ENCODE measurements at places on chromosomes 7 and 10.

DNA sequence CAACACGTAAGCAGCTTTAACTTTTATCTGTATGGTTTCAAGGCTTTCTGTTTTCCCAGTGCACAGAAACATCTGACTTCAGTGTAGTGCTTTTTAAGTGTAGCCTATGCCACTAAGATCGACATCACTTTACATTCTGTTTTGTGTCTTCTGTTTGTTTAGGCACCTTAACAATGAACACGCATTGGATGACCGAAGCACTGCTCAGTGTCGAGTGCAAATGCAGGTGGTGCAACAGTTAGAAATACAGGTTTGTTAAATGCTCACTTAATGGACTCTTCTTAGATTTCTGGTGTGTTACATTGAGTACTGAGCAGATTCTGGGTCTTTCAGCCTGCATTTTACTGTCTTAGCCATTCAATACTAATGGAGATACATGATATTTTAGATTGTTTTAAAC lies 237.4 kb downstream of the FOXP2 start:
- DNase-seq: no peak

GRCh38 chr10:113732966-113733365 lies 18.5 kb upstream of the PLEKHS1 start:
- no peak for DNase-seq

- DNase-seq: no peak
Measured at GRCh38 chr7:132758986-132759385, 182.7 kb upstream of the PLXNA4 start.

- no peak for DNase-seq
Measured at GRCh38 chr10:60314069-60314940, 75.4 kb downstream of the ANK3 start.

DNA sequence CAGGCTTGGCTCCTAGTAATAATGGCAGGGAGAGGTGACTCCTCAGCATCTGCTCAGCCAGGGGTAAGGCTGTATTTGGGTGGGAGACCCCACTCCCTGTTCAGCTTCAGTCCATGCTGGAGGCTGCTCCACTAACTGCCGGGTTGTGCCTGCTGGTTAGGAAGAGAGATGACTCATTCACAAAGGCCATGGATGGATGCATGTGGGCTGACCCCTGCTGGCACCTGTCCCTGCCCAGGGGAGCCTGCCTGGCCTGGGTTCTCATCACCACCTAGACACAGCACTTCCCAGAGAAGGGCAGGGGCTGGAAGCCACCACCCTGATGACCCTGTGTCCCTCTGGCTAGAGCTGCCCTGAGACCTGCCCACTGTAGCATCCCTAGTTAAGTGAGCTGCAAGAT lies 59.0 kb downstream of the VSTM4 start:
- no peak for DNase-seq

- DNase-seq: no peak
Measured at GRCh38 chr10:21526188-21526859, 842 bp upstream of the SKIDA1 start.

DNA sequence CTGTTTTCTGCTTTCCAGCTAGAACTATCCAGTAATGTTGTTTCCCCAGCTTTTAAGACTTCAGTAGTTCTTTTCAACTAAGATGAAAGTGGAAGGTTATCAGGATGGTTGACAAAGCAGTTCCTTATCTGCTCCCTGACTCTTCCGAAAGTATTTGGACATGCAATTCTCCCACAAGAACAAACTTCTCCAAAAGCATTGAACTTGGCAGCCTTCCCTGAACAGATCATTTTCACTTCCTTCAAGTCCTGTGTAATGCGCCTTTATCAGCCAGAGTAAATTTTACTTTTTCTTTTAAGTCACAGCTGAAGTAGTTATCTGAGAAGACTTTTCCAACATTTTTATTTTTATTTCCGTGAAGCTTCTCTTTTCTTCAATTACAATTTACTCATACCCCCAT lies 39.7 kb downstream of the CDC14C start:
- DNase-seq: no peak

DNA sequence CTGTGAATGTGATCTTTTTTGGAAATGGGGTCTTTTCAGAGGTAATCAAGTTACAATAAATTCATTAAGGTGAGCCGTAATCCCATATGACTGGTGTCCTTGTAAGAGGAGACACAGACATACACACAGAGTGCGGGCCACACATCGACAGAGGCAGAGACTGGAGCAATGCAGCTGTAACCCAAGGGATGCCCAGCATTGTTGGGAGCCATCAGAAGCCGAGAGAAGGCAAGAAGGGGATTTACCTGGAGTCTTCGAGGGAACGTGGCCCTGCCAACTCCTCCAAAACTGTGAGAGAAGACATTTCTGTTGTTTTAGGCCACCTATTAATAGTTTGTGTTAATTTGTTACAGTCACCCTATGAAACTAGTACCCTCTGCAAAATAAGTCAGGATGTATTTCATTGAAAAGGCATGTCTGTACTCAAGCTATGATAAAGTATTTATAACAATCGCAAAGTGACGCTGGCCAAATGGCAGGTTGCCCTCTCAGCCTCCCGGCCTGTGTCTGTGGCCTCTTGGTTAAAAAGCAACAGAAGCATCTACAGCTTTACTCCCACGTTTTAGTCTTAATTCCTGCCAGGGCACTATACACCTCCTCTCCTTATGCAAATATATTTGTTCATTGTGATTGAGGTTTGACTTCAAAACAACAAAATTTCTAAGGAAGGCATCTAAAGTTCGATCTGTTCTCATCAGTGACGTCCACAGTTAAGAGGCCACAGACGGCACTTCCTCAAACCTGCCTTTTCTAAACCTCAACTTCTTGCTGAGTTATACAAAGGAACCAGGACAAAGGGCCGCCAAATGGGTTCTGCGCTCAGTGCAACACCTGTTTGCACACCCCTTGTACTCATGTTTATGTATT lies 46.8 kb downstream of the HIPK2 start:
- DNase-seq: no peak

GRCh38 chr7:121113288-121113687 lies 124.8 kb downstream of the CPED1 start:
- no peak for DNase-seq

DNA sequence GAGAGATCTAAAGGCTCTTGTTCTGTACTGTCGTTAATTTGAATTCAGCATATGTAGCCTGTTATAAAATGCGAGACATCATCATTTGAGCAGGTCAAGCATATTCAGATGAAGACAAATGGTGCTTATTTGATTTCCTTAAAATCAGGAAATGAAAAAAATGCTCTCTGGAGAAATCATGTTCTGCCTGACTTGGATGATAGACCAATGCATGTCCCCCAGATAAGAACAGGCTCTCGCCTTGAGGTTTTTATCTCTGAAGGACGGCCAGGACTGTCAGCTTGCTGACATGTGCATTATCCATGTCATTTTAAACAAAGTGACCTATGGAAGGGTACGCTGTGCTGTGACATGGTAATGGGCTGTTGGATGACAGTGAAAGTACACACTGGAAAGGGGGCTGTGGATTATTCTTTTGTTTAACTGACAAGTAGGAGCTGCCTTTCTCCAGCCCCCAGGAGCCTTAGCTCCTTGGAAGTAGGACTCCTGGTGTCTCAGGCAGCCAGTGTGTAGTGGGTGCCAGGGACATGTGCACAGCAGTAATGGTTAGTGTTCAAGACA lies 695.1 kb upstream of the GALNT17 start:
- no peak for DNase-seq

- no peak for DNase-seq
Measured at GRCh38 chr7:87091487-87092066, 32.1 kb upstream of the ELAPOR2 start.

- no peak for DNase-seq
Measured at GRCh38 chr7:28037220-28038010, 143.2 kb downstream of the JAZF1 start.

DNA sequence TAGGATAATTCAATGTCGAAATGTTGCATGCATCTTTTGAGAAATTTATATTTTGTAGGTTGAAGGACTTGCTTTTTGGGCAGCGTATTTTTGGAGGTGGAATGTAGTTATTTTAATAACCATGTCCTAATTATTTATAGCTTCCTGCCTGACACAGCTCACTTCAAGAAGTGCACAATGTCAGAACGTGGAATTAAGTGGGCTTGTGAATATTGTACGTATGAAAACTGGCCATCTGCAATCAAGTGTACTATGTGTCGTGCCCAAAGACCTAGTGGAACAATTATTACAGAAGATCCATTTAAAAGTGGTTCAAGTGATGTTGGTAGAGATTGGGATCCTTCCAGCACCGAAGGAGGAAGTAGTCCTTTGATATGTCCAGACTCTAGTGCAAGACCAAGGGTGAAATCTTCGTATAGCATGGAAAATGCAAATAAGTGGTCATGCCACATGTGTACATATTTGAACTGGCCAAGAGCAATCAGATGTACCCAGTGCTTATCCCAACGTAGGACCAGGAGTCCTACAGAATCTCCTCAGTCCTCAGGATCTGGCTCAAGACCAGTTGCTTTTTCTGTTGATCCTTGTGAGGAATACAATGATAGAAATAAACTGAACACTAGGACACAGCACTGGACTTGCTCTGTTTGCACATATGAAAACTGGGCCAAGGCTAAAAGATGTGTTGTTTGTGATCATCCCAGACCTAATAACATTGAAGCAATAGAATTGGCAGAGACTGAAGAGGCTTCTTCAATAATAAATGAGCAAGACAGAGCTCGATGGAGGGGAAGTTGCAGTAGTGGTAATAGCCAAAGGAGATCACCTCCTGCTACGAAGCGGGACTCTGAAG lies 620 bp downstream of the ZRANB1 start:
- no peak for DNase-seq

DNA sequence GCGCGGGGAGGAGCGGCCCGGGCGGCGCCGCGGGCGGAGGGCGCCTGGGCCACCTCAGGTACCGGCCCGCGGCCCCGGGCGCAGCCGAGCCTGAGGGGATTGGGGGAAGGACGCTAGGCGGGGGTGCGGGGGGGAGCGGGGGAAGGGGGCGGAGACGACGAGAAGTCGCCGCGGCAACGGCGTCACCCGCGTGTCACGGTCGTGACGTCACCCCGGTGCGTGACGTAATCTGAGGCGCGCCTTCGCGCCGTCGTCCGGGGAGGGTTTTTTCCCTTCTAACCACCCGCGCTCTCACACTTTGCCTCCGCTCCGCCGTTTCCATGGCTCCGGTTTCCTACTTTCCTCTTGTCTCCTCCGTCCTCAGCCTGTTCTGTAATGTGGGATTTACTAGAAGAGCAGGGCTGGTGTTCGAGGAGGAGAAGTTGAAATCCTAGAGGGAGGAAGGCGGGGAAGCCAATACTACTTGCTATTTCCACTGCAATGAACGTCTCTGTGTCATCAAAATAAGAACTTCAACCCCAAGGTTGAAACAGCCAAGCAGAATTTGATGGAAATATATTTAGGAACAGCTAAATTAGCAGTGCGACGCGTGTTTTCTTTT lies at the start of gene BRAF:
TSS of gene BRAF (minus strand) at position 109 of the 601 bp plus-strand sequence. CDS start 226 bp downstream, outside the sequence.
- DNase-seq: peak; percentile 92

DNA sequence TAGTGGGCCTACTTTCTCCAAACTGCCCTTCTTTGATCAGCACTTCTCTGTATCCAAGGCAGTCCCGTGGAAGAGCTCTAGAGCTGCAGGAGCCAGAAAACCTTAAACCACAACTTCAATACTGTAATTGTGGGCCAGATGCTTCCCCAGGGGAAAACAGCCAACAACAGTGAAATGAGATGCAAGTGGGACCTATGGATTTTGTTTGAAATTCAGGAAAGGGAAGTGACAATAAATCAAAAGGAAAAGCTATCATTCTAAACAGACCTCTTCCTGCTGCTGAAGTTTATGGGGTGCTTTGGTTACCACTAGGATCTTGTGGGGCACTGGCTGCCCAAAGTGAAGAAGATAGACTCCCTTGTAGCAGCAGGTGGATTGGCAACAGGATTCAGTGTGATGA lies 1031.7 kb downstream of the LRMDA start:
- no peak for DNase-seq

- DNase-seq: no peak
Measured at GRCh38 chr7:103487419-103487818, 41.4 kb upstream of the SLC26A5 start.

GRCh38 chr7:6433784-6434615 lies 13.8 kb downstream of the DAGLB start:
- no peak for DNase-seq

DNA sequence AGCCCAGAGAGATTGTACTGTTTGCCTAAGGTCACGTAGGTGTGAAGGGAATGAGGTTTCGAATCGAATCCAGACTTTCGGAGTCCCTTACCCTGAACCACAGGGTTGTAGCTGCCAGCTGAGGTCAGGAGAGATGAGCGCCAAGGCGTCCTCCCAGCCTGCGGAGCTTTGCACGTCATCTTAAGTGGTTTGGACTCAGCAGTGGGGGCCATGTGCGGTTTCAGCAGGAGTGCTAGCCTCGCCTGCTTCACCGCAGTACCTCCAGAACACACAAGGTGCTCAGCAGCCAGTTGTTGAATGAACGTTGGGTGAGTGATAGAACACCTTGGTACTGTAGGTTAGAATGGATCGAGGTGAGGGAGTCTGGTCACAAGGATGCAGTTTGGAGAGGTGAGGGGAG lies 74.9 kb upstream of the PPIF start:
- DNase-seq: no peak

DNA sequence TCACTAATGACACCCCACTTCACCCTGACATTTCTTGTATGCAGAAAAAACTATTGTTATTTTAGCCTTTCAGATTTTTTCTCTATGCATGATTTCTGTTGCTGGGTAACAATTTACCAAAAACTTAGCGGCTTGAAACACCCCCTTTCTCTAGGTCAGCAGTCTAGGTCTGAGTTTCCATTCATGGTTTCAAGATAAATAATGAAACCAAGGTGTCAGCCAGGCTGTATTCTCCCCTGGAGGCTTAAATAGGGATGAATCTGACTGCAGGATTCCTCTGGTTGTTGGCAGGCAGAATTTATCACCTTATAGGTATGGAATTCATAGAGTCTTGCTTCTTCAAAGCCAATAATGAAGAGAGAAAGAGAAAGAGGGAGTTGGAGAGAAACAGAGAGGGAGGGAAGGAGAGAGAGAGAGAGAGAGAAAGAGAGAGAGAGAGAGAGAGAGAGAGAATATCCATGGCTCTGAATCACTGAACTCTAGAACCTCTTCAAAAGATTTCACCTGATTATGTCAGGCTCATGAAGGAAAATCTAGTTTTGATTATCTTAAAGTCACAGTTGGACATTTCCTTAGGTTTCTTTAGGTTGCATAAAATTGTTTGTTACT lies 1224.6 kb upstream of the LRRTM3 start:
- no peak for DNase-seq

GRCh38 chr10:126215746-126216631 lies 172.3 kb downstream of the ADAM12 start:
- DNase-seq: no peak

DNA sequence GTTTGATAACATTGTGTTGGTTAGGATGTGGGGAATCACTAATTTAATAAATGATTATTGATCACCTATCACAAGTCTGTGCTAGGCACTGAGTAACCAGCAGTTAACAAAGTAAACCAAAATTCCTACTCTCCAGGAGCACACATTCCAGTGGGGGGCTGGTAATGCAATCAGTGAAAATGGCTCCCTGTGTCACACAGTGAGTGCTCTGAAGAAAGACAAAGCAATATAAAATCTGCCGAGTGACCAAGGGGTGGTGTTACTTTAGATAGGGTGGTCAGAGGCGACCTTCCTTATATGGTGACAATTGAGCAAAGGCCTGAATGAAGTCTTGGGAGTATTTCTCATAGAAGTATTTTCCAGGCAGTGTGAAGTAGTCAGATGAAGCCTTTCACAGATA lies 13.6 kb upstream of the SMC3 start:
- DNase-seq: no peak

GRCh38 chr7:22799633-22800032 lies 23.0 kb downstream of the TOMM7 start:
- no peak for DNase-seq

Data from stimulated activated CD8-positive, alpha-beta memory T cell treated with anti-CD3 and anti-CD28 coated beads, Interleukin-4, amount 100 ng/mL, for 1 hour (primary cell).